ENCODE measurements at places on chromosomes 7 and 10.

- no peak for DNase-seq
Measured at GRCh38 chr10:92432596-92432995, 141.3 kb downstream of the IDE start.

DNA sequence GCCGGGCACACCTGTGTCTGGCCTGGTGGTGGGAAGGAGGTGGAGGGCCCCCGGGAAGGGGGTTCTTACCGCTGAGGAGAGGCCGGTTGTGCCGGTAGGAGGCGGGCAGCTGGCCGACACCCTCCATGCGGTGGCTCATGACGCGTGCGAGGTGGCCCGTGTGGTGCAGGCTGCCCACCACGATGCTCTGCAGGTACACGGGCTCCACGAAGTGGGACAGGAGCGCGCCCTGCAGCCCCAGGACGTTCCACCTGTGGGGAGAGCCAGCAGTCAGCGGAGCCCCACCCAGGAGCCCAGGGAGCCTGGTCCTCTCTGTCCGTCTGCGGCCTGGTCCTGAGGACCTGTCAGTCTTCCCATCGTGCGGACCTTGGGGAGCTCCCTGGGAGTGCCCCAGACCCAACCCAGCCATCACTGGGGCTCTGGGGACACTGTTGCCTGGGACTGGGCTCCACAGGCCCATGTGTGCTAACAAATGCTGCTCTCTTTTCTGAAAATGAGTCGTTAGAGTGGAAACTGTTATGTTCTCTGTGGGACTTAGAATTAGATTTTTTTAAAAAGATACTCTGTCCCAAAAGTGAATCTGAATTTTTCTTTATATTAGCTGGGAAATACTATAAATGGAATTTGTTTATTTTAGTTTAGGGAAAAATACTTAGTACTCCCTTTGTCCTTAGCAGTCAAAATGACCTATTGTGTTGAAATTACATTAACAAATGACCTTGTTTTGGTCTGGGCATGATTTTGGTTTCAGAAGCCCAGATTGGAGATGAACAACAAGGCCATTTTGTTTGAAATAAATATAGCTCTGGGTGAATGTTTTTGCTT lies 143.9 kb downstream of the WDR37 start:
- no peak for DNase-seq

DNA sequence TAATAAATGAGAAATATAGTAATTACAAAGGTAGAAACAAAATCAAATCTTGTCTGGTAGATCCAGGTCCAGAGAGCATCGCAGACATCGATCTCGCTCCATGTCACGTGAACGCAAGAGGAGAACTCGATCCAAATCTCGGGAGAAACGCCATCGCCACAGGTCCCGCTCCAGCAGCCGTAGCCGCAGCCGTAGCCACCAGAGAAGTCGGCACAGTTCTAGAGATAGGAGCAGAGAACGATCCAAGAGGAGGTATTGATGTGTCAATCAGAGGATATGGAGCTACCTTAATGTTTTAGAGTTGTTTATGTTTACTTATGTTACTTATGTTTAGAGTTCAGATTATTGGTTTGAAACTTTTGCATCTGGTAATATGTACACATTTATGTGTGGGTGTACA lies 57.8 kb downstream of the LUC7L2 start:
- no peak for DNase-seq

DNA sequence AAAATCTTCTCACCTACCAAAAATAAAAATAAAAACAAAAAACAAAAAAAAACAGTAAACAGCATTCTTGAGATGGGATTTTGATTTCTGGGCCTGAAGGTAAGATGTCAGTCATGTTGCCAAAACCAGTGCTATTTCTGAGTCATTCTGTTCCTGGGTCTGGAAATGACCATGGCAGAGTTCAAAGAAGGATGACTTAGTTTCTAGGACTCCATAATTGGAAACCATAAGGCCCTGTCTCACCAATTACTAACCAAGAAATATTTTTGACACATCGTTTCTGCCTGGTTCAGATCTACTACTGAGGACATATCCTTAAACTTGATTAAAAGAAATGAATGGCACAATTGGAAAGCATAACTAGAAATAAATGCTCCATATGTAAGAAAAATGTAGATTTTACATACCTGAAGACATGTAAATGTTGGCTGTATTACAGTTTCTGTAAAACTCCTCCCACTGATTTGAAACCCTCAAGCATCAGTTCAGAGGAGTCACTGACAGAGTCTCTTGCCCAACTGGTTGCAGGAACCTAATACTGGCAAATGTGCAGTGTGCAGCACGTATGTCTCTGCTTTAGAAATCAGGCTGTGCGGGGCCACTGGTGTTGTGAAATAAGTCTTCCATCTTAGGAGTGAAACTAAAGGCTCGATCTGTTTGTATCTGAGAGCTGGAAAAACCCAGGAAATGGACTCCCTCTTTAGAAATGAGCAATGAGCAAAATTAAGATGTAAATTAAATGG lies 84.8 kb upstream of the EGR2 start:
- DNase-seq = no peak

GRCh38 chr7:50185208-50185607 lies 92.2 kb upstream of the ZPBP start:
- no peak for DNase-seq

DNA sequence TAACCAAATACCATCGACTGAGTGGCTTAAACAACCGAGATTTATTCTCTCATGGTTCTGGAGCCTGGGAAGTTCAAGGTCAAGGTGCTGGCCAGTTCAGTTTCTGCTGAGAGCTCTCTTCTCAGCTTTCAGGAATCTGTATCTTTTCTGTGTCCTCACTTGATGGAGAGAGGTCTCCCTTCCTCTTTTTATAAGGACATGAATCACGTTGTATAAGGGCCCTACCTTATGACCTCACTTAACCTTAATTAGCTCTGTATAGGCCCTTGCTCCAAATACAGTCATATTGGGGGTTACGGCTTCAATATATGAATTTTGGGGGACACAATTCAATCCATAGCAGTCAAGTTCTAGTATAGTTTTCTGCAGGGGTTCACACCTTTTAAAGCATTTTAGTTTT lies 135.2 kb upstream of the ADO start:
- no peak for DNase-seq

DNA sequence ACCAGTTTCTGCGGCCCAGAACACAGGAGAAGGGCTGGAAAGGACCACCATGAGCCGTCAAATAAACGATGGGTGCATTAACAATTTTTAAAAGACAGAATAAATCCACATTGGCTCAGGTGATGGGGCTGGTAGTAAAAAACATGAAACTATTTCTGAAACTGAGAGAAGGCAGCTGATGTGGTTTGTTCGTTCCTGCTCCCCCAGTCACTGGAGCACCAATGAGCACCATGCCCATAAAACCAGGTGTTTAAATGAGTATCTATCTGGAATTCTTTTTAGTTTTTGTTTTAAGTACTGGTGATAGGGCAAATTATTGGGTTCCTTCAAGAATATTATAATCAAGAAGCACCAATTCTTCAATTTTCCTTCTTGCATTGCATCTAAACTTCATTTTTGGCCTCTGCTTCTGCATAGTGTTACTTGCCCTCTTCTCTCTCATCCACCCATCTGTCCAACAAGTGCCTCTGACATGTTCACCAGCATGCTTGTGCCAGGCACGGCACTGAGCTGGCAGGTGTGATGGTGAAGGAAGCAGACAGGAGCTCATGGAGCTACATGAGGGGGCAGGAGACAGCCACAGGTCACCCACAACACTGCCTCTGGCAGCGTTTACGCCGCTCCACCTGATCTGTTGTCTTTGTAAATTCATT lies 65.5 kb downstream of the LARP4B start:
- no peak for DNase-seq

- no peak for DNase-seq
Measured at GRCh38 chr7:41104631-41105030, 598.3 kb downstream of the INHBA start.

DNA sequence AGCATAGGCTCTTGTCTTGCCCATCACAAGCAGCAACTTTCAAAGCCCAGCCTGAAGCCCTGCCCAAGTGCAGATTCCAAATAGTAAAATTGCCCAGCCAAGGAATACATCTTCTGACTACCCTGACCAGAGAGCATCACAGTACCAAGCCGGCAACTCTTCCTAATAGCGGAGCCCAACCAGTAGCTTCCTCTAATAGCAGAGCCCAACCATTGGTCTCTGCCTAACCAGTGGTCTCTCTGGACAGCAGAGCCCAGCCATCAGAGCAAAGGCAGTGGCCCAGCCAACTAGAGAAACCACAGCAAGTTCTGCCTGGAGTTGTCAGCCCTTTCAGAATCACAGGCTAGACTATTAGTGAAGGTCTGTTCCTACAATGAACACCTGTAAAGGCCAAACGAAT lies 285.6 kb downstream of the HGF start:
- no peak for DNase-seq

GRCh38 chr10:79242620-79243152 lies 104.6 kb upstream of the PPIF start:
- DNase-seq = peak; percentile 81

- DNase-seq = no peak
Measured at GRCh38 chr7:94362276-94362675, 32.4 kb upstream of the COL1A2 start.

DNA sequence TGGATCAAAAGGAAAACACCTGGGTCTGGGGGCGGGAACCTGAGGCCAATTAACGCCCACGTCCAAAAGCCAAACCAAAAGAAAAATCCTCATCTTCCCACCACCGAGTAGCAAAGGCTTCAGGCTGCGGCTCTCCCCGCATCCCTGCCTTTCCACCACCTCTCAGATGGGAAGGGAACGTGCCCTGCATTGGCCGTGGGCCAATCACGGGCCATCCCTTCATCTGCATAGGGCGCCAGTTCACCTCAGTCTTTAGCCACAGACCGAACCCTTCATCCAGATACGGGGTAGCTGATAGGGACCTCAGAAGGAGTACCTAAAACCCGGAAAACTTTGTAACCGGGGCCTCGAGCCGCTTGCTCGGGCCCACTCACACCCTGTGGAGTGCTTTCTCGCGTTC lies 626 bp downstream of the PRPF18 start:
- DNase-seq = peak; percentile 21

DNA sequence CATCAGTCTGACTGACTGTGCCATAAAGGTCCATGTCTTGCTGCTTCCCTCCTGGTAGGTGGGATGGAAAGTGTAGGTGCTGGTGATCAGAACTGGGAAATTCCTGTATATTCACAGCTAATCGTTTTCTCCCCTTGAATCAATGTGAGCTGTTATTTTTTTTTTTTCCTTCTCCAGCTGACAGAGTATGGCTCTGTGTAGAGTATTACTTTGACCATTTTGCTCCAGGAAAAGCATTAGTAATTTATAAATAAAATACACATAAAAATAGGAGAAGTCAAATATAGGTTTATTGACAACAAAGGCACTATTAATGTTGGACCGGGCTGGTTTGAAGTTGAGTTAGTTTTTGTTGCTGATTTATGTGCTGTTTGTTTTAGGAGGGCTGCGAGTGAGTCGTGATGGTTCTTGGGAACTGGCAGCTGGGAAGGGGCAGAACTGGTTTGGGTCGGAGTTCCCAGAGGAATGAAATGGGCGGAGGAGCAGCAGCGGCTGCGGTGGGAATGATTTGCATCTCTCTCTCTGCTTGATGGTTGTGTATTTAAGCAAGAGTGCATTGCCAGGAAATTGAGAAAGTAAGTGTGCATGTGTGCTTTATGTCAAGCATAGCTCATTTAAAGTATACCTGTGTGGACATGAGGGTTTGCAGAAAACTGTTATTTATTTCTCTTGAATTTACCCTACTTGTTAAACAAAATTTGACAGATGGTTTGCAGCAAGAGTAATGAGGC lies 80.9 kb downstream of the LRMDA start:
- no peak for DNase-seq

DNA sequence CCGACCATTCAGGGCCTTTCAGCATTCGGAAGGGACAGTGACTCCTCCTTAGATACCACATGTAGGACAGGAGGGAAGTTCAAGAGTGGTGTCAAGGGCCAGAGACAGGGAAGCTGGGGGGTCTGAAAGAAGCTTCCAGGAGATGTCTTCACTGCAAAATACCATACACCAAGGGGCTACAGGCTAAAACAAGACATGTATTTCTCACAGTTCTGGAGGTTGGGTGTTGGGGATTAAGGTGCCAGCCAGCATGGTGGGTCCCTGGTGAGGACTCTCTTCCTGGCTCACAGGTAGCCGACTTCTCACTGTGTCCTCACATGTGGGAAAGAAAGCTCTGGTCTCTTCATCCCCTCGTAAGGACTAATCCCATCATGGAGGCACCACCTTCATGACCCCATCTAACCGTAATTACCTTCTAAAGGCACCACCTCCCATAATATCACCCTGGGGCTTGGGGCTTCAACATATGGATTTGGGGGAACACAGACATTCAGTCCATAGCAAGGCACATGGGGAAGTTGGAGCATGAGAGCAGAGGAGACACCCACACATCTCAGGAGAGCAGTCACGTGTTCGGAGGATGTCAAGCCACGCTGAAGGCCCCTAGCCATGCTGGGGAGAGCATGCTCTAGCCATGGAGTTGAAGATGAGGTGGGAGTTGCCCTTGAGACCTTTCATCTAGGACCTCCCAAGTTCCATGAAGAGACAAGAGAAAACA lies 73.9 kb upstream of the GDF10 start:
- DNase-seq = no peak

- DNase-seq = peak; percentile 60
Measured at GRCh38 chr10:128178302-128178958, 52.2 kb upstream of the MKI67 start.

DNA sequence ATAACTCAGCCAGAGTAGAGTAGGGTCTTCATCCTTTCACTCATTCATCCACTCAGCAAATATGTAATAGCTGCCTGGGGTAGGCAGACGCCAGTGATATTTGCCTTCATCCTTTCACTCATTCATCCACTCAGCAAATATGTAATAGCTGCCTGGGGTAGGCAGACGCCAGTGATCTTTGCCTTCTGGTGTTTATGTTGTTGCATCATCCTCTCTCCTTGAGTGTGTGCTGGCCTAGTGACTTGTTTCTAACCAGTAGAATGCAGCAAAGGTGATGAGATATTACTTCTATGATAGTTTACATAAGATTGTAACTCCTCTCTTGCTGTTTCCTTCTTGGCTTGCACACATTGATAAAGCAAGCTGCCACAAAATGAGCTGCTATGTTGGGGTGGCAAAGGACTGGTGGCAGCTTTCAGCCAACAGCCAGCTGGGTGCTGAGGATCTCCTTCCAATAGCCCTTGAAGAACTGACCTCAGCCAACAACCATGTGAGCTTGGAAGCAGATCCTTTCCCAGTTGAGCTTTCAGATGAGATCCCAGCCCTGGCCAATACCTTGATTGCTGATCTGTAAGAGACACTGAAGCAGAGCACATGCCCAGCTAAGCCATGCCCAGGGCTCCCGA lies 23.2 kb upstream of the MTPN start:
- no peak for DNase-seq

- DNase-seq = no peak
Measured at GRCh38 chr10:132535065-132535651, 2.4 kb upstream of the INPP5A start.

GRCh38 chr7:140084972-140085371 lies 22.2 kb upstream of the PARP12 start:
- DNase-seq = no peak

- no peak for DNase-seq
Measured at GRCh38 chr7:77349141-77349540, 67.0 kb downstream of the GSAP start.

Data from activated T-cell treated with anti-CD3 and anti-CD28 coated beads, Interleukin-2, amount 50 U/mL, for 48 hours (primary cell).